ENCODE measurements at places on chromosomes 6 and 20.

- no peak for DNase-seq
Measured at GRCh38 chr20:63594043-63594561, 20.1 kb upstream of the HELZ2 start.

DNA sequence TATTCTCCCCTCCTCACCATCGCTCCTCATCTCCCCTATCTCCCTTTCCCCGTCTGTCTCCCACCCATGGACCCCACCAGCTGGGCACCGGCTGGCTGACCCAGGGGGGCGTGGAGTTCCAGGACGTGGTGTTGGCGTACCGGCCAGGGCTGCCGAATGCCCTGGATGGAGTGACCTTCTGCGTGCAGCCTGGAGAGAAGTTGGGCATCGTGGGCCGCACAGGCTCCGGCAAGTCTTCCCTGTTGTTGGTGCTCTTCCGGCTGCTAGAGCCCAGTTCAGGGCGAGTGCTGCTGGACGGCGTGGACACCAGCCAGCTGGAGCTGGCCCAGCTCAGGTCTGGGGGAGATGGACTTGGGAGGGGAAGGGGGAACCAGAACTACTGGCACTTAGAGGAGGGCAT is 7.7 kb downstream of the DLK2 start:
- DNase-seq: no peak

DNA sequence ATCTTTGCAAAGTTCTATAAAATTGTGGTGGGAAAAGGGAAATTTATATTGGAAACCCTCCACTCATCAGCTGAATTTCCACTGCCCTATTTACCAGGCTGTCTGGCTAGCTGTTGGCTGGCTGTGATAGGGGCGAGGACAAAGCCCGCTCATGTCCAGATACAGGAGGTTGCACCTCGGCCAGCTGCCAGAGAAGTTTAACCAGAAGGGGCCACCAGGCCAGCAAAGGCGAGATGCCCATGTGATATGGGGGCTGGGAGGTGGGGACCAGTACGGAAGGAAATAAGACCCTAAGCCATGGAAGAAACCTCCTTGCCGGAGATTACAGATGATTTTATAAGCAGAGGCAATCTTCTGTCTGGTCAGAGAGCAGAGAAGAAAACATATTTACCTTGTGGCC is 143.8 kb downstream of the FNDC1 start:
- no peak for DNase-seq

GRCh38 chr20:23161968-23162696 is 76.0 kb upstream of the CD93 start:
- DNase-seq: no peak

DNA sequence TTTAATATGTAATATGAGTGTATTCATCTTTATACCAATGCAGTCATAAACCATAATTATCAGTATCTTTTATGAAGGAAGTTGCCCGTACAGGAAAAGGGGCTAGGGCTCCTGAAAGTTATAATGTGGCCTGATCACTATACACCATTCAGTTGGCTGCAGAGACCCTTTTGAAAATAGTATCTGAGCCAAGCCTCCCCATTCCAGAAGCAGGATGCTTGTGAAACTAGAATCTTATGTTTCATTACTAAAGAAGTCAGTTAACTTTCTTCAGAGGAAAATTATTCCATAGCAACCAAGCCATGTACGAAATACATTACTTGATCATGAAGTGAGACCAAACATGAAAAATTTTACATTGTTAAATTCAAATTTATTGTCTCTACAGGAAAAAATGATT is 251.5 kb upstream of the TCF21 start:
- no peak for DNase-seq

GRCh38 chr6:163533443-163533842 is 118.9 kb downstream of the QKI start:
- no peak for DNase-seq

DNA sequence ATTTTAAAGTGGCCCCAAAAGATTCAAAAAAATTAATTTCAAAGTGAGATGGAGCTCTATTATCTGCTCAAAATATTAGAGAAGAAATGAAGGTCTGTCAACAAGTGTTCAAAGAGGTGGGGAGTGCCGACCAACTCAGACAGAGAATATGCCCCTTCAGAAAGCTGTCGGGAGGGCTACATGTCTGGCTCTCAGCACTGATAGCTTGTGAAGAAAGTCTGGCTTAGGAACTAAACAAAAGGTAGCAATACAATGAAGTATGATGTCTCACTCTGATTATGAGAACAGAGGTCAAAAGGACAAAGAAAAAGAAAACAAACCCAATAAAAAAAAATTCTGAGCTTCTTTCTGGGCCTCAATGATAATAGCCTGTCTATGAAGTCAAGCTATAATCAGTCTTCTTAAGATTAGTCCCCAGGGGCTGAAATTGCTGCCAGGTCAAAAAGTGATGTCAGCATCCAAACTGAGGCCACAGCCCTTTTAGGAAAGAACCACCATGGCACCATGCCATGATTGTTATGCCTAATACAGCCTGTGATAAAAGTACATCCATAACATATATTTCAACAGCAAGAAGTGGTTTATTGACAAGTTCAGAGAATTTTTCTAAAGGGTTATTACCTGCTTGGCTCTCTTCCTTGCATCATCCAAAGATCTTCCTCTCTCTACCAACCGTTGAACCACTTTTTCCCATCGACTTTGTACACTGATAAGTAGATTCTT is 150.9 kb downstream of the DST start:
- no peak for DNase-seq

- DNase-seq: no peak
Measured at GRCh38 chr20:34040300-34040995, 46.7 kb downstream of the RALY start.

DNA sequence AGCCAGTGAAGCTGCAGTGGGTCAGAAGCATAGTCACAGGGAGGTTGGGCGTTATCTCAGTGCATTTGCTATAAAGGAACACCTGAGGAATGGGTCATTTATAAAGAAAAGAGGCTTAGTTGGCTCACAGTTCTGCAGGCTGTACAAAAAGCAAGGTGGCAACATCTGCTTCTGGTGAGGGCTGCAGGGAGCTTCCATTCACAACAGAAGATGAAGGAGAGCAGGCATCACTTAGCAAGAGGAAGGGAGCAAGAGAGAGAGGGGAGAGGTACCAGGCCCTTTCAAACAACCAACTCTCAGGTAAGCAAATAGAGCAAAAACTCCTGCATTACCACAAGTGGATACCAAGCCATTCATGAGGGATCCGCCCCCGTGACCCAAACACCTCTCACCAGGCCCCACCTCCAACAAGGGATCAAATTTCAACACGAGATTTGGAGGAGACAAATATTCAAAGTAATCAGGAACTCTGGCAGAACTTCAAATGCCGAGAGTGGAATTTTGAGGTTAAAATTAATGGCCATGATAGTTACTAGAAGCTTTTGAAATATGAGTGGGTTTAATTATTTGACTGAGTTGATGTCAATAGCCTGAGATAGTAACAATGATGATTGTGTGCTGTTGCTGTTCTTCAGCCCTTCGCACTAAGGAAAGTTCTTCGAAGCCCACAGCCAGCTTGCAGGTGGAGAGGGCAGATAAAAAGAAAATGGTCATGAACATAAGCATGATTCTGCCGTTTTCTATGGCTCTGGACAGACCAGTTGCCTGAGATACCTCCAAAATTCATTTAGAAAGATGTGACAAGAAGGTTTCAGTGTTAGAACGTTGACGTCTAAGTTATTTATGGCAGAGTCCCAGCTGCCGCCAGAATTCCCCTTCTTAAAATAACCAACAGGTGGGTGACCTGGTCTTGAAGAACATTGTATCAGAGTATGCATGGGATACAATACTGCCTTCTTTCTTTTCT is 55.3 kb upstream of the ADTRP start:
- no peak for DNase-seq

- no peak for DNase-seq
Measured at GRCh38 chr20:21006611-21007010, 99.5 kb downstream of the LINC00237 start.

- peak; percentile 35 for DNase-seq
Measured at GRCh38 chr20:47857569-47858464, 72.5 kb upstream of the SULF2 start.

- no peak for DNase-seq
Measured at GRCh38 chr6:157611406-157611805, 211.6 kb upstream of the SNX9 start.

- no peak for DNase-seq
Measured at GRCh38 chr6:159017757-159018559, 18.0 kb upstream of the RSPH3 start.

DNA sequence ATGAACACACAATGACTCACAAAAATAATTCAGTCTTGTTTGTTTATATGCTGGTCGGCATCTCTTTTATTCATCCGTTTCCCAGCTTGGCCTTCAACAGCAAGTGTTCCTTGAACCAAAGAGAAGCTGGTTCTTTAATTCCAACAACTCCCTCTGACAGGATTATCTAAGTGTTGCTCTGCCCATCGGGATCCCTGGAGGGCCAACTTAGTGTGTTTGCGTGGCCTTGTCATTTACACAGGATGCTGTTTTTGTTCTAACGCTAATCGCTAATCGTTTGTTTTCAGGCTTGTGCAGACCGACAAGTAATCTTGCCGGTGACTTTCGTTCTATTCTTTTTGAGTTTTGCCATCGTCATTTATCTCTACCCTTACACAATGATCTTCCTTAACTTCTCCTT is 267.4 kb upstream of the EXOC2 start:
- DNase-seq: no peak
